ENCODE measurements at places on chromosomes 13 and 19.

GRCh38 chr19:39171479-39172465, 25.0 kb upstream of the NCCRP1 start:
- ATAC-seq = no peak

- ATAC-seq = no peak
These were observed 4.7 kb downstream of the LGALS7B start for GRCh38 chr19:38793671-38794070.

- ATAC-seq = no peak
These were observed 69.1 kb downstream of the URI1 start for GRCh38 chr19:30011051-30011578.

- no peak for ATAC-seq
These were observed 17.7 kb upstream of the SLC35E1 start for GRCh38 chr19:16589917-16590316.

- ATAC-seq = no peak
These were observed 208.4 kb downstream of the RFC3 start for GRCh38 chr13:34026308-34026707.

DNA sequence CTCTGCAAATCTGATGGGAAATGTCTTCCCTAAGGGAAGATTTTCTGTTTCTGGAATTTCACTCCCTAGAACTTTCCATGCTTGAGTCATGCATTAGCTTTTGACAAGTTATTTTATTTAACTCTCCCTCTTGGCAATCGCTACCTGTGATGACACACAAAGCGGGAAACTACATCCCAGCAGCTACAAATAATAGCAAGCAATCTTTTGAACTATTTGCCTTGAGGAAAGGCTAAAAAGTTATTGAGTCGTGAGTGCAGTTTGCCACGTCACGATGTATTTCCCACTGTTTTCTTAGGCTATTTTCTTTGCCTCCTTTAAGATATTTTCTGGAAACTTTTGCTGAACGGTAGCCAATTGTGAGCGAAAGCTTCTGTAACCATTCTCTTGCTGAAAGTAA, 353.3 kb upstream of the HTR2A start:
- ATAC-seq = peak; percentile 76

GRCh38 chr13:52785739-52786138, 46.1 kb upstream of the CNMD start:
- ATAC-seq = no peak

DNA sequence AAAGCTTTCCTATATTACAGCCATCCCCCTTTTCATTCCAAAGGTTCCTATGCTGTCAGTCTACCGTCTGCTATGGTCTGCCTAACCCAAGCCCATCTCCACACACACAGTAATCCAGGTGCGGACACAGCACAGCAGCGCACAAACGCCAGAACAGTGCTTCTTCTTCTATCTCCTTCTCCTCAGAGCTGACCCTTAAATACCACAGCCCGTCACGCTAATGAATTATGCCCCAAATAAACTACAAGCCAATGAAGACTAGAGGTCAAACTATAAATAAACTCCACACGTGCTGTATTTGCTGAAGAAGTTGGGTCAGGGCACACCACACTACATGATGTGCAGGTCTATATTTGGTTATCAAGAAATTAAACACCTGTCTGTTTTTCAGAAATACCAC, 71.8 kb downstream of the TBC1D4 start:
- ATAC-seq = no peak

- ATAC-seq = no peak
These were observed 408.9 kb downstream of the ZNF536 start for GRCh38 chr19:30781047-30781446.

GRCh38 chr13:49594576-49594975, 9.2 kb upstream of the RCBTB1 start:
- ATAC-seq = no peak

DNA sequence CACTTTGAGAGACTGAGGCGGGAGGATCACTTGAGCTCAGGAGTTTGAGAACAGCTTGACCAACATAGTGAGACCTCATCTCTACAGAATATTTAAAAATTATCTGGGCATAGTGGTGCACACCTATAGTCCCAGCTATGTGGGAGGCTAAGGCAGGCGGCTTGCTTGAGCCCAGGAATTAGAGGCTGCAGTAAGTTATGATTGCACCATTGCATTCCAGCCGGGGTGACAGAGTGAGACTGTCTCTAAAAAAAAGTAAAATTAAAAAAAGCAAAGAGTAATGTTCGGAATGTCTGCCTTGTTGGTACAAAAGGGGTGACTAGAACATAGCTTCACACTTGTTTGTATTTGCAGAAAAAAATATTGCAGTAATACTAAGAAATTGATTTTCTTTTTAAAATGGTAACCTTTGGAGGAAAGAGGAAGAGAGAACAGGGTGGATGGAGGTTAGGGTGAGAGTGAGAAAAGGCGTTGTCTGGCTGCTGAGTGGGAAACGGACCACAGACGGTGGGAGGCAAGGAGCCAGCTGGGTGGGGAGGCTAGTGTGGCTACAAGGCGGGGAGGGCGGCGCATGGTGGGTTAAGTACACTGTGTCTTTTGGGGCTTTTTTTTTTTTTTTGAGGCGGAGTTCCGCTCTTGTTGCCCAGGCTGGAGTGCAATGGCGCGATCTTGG, 10.2 kb downstream of the PPP1R14A start:
- ATAC-seq = no peak

GRCh38 chr19:51090471-51090870, 7.8 kb upstream of the KLK14 start:
- no peak for ATAC-seq

GRCh38 chr13:80921541-80921940, 580.6 kb upstream of the SPRY2 start:
- ATAC-seq = no peak

- ATAC-seq = no peak
These were observed 82.2 kb downstream of the MIPEP start for GRCh38 chr13:23806874-23807526.

DNA sequence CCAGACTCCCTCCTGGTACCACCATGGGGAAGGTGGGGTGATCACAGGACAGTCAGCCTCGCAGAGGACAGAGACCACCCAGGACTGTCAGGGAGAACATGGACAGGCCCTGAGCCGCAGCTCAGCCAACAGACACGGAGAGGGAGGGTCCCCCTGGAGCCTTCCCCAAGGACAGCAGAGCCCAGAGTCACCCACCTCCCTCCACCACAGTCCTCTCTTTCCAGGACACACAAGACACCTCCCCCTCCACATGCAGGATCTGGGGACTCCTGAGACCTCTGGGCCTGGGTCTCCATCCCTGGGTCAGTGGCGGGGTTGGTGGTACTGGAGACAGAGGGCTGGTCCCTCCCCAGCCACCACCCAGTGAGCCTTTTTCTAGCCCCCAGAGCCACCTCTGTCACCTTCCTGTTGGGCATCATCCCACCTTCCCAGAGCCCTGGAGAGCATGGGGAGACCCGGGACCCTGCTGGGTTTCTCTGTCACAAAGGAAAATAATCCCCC, 505 bp upstream of the CEACAM5 start:
- no peak for ATAC-seq

DNA sequence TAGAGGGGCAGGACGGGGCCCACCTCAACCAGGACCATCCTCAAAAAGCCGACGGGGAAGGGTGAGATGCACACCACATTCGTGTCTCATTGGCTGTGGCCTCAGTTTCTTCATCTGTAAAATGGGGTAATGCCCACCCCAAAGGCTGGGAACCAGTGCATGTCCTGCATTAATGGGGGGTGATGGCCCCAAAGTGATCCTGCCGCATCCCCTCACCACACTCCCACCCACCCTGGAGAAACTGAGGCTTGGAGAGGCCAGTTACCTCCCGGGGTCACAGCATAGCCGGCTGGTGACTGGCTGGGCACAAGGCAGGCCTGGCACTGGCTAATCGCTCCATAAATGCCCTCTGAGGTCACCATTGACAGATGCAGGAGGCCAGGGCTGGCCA, 640 bp upstream of the MIDN start:
- ATAC-seq = no peak

DNA sequence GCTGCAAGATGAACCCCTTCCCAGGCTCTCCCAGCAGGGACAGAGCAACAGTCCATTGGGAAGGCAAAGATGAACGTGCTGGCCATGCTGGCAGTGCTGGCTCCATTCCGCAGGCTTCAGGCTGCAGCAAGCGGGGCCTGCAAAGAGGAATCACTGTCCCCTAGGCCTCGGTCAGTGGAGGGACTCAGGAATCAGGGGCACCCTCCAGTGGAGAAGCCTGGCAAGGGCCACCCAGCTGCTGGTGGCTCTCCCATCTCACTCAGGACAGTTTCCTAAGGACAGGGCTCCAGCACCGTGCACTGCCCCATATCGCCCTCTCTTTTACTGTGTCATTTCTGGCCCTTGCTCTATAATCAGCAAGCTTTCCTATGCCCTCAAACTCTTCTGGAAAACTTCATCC, 498.6 kb downstream of the EFNB2 start:
- no peak for ATAC-seq

- ATAC-seq = no peak
These were observed 178.4 kb downstream of the MYO16 start for GRCh38 chr13:108807841-108808240.

GRCh38 chr19:13920940-13921747, 15.1 kb downstream of the CC2D1A start:
- ATAC-seq = peak; percentile 92

DNA sequence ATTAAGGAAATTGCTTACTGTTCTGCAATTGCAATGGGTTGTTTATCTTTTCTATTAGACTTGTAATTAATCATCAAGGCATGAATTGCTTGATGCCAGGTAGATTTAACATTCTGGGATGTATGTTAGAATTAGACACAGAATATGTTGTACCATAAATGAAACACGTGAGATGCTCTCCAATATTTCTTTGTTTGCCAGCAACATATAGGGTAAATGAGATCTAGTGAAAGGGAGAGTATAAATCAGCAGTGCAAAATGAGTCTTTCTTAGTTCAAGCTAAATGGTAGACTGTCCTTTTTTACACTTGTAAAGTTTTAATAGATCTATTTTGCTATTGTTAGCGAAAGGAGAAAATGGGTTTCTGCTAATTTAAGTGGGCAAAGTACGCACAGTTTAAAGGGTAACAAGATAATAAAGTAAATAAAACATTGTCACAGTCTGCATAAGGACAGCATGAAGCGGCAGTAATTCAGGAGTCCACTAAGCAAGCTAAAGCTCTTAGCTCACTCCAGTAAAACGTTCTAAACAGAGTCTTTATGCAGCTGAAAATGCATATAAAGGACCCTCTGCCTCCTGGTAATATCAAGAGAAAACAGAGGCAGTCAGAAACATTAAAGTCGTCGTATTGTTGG, 1137.1 kb downstream of the OLFM4 start:
- no peak for ATAC-seq

GRCh38 chr13:57760951-57761350, 129.4 kb downstream of the PCDH17 start:
- ATAC-seq = no peak

DNA sequence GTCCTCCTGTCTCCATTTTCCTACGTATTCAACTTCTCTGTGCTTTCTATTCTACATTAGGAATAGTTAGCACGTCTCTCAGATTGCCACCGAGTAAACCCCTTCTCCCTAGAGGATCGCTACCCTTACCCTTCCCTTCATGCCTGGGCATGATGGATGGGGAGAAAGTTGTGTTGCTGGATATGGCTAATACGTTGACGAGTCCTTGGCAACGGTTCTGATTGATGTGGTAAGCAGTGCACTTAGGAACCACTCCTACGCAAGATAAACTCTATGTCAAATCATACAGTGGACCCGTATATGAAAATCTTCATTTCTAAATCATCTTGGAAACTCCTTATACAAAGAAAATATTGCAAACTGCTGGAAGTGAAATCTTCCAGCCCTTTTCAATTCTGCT, 224.5 kb downstream of the EFNB2 start:
- no peak for ATAC-seq

DNA sequence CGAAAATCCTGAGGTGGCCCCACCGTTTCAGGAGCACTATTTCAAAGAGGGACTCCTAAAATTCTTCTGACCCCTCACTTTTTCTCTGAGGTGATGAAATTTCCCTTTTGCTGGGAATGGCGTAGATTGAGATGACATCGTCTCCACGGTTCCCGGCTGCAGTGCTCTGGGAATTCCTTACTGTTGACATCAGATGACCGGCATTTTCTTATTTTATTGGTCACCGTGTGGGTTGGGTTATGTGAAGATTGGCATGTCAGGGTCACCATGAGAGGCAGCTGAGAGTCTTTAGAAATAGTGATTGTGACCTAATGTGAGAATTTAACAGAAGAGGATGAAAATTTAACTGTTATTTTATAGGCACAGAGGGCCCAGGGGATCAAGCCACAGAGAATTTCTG, 356.7 kb downstream of the FGF9 start:
- no peak for ATAC-seq

DNA sequence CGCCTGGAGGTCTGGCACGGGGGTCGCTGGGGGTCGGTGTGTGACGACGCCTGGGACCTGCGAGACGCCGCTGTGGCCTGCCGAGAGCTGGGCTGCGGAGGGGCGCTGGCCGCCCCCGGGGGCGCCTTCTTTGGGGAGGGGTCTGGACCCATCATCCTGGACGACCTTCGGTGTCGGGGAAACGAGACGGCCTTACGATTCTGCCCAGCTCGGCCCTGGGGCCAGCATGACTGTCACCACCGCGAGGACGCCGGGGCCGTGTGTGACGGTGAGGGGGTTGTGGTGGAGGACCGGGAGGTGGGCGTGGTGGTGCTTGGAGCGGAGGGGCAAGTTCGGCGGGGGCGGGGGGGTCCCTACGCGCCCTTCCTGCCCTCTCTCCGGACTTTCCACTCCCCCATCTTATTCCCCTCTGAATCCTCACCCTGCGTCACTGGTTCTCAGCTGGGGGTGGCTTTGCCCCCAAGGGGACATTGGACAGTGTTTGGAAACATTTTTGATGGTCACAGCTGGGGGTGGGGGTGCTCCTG, 5.5 kb downstream of the SSC5D start:
- no peak for ATAC-seq

DNA sequence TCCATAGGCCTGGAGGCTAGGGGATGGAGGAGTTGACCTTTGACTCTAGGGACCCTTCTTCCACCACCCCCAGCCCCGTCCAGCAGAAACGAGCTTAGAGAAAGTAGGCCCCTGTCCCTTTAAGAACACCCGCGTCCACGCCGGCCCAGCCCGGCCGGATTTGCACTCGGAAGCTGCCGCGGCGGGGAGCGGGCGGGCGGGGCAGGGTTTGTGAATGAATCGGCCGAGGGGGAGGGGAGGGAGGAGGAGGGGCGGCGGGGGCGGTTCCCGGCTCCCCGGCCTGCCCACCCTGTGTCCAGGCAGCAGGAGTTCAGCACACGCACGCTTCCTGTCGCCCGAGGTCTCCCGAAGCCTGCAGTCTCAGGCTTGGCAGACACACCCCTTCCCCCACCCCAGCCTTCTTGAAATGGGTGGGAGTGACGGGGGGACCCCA, 1.5 kb downstream of the UNC13A start:
- no peak for ATAC-seq

- no peak for ATAC-seq
These were observed 52.7 kb upstream of the FAM216B start for GRCh38 chr13:42728507-42729180.

- ATAC-seq = no peak
These were observed 23.4 kb downstream of the MED26 start for GRCh38 chr19:16604615-16605014.

DNA sequence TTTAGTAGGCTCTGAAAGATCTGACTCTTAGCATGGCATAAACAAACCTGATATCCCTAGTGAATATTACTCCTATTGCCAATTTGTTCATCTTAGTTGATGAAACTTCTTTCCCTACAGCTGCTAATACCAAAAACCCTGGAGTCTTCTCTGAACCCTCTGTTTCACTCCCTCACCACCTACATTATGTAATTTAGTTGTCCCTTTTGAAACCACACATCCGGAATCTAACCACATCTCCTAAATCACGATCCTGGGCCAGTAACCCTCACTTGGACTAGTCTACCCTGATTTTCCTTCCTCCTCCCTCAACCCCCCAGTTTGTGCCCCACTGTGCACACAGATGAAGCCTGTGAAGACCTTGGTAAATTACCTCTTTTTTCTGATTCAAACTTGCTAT, 1.2 kb downstream of the ZNF256 start:
- ATAC-seq = no peak
